GM18507 (cell line): ENCODE measurements at places on chromosomes 7 and 10.

DNA sequence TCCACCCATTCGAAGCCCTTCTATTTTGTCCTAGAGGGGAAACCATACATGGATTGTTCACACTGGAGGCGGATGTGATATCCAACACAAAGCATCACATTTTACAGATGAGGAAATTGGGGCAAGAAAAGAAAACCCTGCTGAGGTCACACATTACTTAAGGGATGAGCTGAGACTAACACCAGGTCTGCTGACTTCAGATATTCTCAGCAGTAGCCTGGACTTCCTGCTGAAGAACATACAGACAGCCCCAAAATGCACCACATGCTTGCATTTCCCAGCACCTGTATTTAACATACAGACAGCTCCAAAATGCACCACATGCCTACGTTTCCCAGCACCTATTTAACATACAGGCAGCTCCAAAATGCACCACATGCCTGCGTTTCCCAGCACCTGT is 11.2 kb downstream of the GIMAP5 start:
- no peak for DNase-seq

- no peak for DNase-seq
Observed at GRCh38 chr7:131194070-131194865, 133.4 kb upstream of the MKLN1 start.

DNA sequence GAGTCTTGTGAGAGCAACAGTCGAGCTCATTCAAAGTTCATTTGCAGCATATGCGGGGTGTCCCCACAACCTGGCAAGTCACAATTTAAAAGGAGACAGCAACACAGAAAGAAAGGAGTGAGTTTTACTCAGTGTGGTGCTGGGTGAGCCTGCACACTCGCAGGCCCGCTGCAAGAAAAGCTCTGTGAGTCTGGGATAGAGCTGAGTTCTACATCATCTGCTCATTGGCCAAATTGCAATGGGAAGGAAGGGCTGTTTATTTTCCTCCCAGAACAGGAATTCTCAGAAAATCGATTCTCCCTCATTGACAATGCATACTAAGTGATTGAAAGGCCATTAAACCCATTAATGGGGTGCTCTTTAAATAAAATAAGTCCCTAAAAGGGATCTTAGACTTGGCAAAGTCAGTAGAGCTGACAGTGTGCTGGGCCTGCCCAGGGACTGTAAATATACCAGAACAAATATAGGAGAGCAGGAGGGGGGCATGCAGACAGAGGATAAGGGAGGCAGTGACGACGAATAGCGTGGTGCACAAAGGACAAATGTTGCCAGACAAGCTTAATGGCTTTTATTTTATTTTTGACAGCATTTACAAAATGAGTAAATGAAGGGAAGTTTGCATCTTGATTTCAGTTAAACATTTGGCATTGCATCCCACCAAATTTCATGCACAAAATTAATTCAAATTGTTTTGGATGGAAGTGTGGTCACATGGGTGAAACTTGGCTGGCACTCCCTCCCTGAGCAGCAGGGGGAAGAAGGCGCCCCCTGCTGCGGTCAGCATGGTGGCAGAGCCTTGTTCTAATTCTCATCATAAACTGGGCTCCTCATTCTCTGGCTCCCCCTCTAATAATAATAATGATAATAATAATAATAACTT is 215.7 kb downstream of the SNX10 start:
- no peak for DNase-seq

DNA sequence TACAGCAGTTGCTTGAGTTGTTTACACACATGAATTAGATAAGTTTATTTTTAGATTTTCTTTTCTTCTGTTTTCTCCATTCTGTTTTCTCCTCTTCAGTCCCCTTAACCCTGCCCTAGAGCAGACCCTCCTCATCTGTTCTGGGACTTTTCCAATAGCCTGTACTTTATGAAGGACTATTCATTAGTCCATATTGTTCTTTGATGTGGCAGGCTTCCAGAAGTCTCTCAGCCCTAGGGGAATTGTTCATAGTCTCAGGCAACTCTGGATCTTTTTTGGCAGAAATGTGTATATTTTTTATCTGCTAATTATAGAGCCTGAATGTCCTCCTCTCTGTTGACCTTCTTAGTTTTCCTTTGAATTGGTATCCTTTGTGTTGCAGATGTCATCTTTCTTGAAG is 25.4 kb downstream of the KAT6B start:
- no peak for DNase-seq

GRCh38 chr7:116223588-116223987 is 13.2 kb downstream of the TES start:
- no peak for DNase-seq

DNA sequence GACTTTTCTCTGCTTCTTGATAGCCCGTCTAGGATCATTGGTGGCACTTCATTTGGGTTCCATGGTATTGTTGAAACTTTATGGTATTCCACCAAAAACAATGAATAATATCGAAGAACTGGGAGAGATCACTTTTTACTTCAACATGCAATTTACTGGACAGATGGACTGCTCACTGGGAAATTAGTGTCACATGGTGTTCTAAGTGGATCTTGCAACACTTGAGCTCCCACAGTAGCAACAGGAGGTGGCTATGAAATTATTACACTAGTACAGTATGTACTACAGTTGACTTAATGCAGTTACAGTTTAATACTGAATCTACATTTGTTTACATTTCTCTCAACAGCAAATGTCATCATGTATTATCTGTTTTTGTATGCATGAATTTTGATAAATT is 997.3 kb downstream of the REEP3 start:
- DNase-seq: no peak
